Activated naive CD4-positive, alpha-beta T cell treated with anti-CD3 and anti-CD28 coated beads, Interleukin-2, amount 50 U/mL, for 16 hours (primary cell): ENCODE measurements at places on chromosomes 5 and 9.

- no peak for DNase-seq
Observed at GRCh38 chr9:35000535-35001284, 11.2 kb downstream of the DNAJB5 start.

DNA sequence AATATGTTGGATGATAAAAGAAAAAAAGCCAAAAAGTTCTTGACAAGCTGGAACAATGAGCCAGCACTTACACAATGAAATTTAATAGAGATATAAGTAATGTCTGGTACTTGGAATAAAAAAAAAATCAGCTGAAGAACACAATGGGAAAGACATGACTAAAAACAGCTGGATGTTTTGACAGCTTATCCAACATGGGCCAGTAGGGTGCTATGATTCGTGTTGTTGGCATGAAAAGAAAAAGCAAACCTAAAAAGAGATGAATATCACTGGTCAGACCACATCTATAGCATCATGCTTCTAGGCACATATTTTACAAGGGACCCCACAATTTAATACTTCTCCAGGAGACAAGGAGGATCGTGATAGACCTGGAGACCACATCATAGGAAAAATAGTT is 175.3 kb downstream of the ARL15 start:
- no peak for DNase-seq

GRCh38 chr9:127650518-127650917 is 38.4 kb downstream of the STXBP1 start:
- DNase-seq, result no peak

DNA sequence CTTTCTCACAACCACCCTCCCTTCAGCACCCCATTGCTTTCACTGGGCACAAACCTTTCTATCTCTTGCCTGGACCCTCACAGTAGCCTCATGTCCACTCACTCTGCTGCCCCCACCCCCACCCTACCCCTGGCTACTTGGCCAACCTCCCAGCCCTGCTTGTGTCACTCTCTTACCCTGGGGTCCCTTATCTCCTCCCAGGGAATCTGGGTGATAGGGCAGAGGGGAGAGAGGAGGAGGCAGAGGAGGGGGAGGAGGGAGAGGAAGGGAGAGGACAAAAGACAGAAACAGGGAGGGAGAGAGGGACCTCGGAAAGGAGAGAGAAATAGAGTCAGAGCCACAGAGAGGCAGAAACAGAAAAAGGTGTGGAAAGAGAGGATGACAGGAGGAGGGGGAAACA is 25.0 kb upstream of the KIF12 start:
- DNase-seq, result no peak

GRCh38 chr9:91885746-91886413 is 64.1 kb downstream of the ROR2 start:
- no peak for DNase-seq

GRCh38 chr5:73039082-73039481 is 81.3 kb upstream of the TMEM171 start:
- DNase-seq, result no peak

GRCh38 chr5:80406980-80407734 is 707 bp upstream of the ZFYVE16 start:
- DNase-seq, result no peak

GRCh38 chr9:37574241-37574721 is 1.9 kb downstream of the FBXO10 start:
- DNase-seq, result no peak

GRCh38 chr5:41983284-41983683 is 58.2 kb downstream of the FBXO4 start:
- no peak for DNase-seq

- DNase-seq, result no peak
Observed at GRCh38 chr5:102596113-102596512, 97.3 kb upstream of the SLCO6A1 start.

GRCh38 chr5:54243483-54244080 is 66.8 kb downstream of the ARL15 start:
- DNase-seq, result peak; percentile 12

- DNase-seq, result peak; percentile 29
Observed at GRCh38 chr9:69027355-69028097, 8.0 kb upstream of the FXN start.

DNA sequence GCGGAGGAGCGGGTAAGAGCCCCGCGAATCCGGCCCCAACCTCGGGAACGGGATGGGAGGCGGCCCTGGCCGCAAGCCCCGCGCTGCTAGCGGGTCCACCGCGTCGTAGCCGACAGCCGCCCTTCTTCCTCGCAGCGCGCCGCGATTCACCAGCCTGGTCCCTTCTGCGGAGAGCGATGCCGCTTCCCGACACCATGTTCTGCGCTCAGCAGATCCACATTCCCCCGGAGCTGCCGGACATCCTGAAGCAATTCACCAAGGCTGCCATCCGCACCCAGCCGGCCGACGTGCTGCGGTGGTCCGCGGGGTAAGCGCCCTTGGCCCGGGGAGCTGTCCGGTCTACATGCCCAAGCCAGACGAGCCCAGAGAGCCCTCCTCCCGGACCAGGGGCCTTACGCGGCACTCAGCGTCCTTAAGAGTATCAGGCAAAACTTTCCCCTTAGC is 335 bp downstream of the ROPN1L start:
- no peak for DNase-seq

- no peak for DNase-seq
Observed at GRCh38 chr5:17441351-17441750, 56.7 kb upstream of the TAF11L2 start.

DNA sequence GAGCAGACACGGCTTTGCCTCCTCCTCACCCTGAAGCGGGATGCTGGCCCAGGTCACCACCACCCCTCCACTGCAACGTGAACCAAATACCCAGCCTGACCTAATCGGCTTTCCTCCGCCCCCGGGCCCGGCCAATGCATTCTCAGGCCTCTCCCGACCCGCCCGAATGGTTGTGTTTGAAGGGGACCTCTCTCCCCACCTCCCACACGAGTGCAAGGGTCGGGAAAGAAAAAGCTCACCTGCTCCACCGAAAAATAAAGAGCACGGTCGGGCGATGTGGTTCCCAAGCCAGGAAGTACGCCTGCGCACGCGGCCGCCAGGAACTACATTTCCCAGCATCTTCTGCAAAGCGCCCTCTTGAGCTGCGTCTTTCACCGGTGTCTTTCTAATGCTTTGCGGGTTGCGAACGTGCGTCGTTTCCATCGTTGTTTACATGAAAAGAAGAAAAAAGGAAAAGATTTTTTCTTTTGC is at the start of gene ZNF883:
TSS of gene ZNF883 (minus strand) at position 282 of the 471 bp plus-strand sequence.
- DNase-seq, result peak; percentile 37

GRCh38 chr5:161483721-161484120 is 62.8 kb downstream of the GABRB2 start:
- no peak for DNase-seq

DNA sequence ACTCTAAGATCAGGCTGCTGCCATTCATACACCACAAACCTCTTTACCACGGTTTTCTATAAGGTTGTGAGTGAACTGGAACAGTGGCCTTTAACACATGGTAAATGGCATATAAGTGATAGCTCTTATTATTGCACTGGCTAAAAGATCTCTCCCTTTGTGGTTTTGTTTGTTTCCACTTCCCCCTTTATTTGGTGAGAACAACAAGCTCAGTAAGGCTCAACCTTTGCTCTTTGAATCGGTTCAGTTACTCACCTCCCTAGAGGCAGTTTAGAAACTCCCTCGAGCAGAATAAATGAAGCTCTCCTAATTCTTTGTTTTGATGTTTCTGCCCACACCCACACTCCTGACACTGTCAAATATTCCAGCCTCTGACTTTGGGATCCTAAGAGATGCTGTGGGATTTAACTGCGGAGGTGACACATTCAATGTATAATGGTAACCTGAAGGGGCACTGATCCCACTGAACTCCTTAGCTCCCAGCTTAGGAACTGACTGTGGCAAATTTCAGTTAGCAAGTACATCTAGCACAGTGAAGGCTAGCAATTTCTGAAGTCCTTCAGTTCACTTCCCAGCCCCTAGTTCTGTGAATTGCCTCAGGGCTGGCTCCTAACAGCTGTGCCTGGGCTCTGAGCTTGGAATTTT is 22.5 kb upstream of the RAD23B start:
- no peak for DNase-seq

DNA sequence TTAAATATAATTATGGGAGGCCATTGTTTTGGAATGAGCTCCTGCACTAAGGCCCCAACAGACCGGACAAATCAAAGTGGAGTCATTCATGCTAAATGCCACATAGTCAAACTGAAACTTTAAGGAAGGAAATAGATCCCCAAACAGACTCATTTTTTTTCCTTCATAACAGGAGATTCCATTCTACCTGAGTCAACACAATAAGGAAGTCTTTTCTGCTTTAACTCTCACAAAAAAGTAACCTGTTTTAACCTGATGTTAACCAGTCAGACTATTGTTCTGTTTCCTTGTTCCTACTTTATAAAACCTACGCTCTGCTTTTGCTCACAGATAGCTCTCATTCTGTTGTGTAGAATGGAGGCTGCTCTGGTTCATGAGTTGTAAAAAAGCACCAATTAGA is 234.9 kb downstream of the YTHDC2 start:
- no peak for DNase-seq

DNA sequence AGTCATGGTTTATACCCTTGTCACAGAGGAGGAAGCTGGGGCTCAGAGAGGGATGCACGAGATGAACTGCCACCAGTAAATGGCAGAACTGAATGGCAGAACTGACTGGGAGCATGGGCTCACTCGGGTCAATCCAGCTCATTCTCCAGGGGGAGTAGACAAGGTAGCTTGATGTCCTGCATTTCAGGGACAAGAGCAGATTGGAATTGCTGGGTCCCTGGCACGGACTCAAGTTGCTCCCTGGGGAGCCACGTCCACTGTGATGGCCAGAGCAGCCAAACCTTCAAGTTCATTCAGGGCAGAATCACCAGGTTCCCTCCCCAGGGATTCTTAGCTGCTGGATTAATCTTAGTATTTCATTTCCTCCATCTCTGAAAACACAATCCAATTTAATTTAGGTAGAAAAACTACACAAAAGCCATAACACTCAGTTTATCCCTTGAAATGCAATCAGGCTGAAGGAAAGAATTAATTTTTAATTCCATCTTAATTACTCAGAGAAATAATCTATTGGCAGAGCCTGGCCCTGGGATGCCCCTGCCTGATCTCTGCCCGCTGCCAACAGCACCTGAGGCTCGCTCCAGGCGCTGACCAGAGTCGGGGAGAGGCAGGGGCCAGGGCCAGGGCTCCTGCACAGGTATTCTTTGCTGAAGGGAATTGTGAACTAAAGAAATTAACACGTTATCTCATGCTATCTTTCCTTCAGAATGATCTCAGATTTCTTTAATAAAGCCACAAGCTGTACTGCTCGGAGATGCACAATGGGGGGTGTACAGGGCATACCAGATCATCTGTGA is 42.0 kb upstream of the UNC5A start:
- no peak for DNase-seq

GRCh38 chr5:61234019-61234418 is 71.8 kb upstream of the SMIM15 start:
- no peak for DNase-seq
